GM23248 (cell line): ENCODE measurements at places on chromosomes 2 and 18. TPM values are rescaled to one million over a fixed set of nuclear protein-coding genes. Genes with fewer than 3 reads are reported as not detected.
A peak's percentile ranks its signal among the peaks of the same experiment; 100 is the strongest.

Gene ZNF514
- 5.3 and 5.6 TPM in 2 replicates for polyA plus RNA-seq

Gene CAVIN2
- 5.2 and 6.1 TPM in 2 replicates for polyA plus RNA-seq

Gene CRYBA2
- not detected in 2 replicates for polyA plus RNA-seq

Gene TUBA3E
- polyA plus RNA-seq: not detected in 2 replicates

Gene GKN1
- polyA plus RNA-seq: not detected in 2 replicates

- peak; percentile 72 for DNase-seq
Observed at GRCh38 chr2:162025121-162025911, 48.7 kb downstream of the DPP4 start.

- peak; percentile 40 for DNase-seq
Observed at GRCh38 chr2:119260646-119261492, 37.2 kb downstream of the STEAP3 start.

DNA sequence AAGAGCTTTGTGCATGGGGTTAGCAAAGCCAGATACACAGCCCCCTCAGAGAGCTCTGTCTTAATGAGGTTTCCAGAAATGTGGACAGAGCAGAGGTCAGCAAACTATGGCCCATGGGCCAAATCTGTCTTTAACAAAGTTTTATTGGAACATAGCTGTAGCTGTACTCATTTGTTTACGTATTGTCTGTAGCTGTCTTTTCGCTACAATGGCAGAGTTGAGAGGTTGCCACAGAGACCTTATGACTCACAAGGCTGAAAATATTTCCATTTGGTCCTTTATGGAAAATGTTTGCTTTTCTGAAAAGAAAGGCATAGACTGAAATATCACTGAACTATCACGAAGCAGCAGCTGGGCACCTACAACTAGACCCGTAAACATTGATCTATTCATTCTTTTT, 841.8 kb downstream of the SLC4A3 start:
- peak; percentile 52 for DNase-seq

DNA sequence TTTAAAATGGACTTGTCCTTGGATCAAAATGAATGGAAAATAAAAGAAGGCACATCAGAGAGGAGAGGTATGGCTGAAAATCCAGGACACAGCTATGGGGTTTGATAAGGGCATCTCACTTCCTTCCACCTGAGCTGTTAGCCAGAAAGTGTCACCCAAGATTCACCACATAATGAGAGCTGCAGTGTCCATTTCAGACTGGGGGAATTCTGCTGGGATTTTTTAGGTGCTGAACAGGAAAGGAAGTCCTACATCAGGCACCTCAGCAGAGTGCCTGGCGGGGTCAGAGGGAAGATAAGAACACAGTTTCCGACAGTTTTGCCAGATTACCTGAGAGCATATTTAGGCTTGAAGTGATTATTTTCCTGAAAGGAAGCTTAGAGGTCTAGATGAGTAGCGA, 187.6 kb upstream of the HNMT start:
- DNase-seq: no peak

DNA sequence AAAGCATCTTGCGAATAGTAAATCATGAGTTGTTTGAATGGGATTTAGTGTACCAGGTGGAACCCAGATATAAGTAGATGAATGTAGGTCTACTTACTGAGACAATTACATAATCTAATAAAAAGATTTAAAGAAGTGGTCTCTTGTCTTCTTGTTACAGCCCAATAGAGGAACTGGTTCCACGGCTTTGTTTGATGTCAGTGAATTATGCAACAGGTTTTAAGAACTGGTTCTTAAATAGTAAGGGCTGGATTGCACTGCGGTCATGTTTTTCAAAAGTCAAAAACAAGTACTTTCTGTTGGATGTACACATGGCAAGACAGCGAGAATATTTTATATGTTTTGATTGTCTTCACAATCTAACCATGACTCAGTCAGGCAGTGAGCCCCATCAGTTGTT, 15.4 kb upstream of the SLC9A2 start:
- DNase-seq: no peak

DNA sequence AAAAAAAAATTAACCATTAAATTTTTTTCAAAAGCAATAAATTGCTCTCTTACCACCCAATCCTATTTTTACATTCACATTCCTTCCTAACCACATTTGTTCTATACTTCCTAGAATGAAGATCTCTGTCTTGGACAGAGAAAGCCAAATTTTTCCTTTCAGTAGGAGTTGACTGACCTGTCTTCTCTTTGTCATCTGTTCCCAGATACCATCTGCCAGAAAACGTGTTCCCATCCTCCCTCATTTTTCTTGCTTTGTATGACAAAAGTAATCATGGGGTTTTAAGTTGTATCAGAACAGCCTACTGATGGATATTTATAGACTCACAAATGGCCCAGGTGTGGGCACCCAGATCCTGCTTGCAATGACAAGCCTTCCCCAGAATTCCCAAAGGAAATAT, 182.1 kb downstream of the CYP26B1 start:
- DNase-seq: no peak

DNA sequence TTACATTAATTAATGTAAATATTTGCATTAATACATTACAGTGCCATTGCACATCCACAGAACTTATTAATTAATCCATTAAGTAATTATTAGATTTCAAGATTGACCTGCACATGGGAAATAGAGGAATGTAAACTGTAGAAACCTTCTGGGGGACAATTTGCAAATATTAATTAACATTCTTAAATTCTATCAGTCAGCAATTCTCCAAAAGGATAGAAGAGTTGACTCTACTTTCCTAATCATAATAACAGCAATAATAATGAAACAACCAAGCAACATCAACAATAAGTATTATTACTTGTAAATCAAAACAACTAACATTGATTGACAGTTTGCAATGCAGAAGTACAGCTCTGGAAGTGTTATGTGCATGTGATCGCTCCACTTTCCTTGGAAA, 281.6 kb upstream of the CRIM1 start:
- DNase-seq: no peak

DNA sequence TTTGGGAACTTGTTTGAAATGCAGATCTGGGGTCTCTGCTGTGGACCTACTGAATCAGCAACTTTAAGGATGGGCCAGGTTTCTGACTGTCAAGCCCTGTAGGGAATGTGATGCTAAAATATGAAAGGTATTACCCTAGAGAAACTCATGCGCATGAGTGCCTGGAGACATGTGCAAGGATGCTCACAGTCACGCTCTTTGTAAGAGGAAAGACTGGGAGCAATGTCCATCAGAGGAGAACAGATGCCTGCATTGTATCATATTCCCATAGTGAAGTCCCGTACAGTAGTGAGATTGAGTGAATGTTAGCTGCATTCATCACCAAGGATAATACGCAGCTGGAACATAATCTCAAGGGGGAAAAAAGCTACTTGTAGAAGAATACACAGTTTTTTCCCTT, 14.1 kb downstream of the ZNF407 start:
- DNase-seq: no peak

DNA sequence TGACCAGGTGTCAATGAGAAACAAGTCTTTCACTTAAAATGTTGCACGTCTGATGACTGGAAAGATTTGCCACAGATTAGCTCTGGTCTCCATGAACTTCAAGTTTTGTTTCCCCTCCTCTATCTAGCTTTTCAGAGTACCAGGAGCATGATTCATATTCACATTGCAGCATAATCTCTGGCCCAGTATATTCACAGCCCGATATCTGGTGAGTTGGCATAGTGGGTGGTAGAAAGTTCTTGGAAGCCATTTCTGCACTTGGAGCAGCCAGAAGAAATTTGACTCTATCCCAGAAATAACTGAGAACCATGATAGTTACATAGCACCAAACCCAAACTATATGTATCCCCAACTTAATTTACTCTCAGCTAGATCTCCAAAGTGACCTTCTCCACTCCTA, 503.9 kb downstream of the PID1 start:
- DNase-seq: peak; percentile 81

- no peak for DNase-seq
Observed at GRCh38 chr2:237557633-237558015, 8.8 kb upstream of the PRLH start.

DNA sequence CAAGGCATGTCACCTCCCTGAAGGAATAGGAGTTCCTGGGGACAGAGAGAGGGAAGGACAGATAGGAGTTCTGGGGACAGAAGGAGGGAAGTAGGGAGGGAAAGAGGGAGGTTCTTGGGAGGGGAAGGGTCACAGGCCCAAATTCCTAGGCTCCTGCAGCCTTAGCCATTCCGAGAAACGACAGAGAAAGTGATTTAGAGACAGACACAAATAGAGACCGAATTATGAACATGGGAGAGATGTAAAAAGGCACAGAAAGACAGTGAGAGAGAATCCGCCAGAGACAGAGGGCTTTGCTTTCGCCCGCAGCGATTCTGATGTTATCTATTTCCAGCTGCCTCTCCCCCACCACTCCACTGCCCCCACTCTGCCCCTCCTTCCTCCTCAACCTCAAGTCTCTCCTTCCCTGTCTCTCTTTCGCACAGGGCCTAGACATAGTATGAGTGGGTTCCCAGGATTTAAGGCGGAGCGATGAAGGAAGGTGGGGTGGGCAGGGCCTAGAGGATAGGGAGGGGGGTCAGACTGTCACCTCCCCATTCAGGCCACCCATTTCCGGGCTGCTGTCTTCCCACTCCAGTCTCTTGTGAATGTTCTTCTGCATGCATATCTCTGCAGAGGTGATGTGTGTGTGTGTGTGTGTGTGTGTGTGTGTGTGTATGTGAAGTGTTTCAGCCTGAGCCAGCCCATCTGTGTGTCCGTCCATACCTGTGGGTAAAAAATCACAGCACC, 3.3 kb upstream of the WNT6 start:
- DNase-seq: no peak

GRCh38 chr2:189836644-189837043, 52.4 kb downstream of the PMS1 start:
- DNase-seq: peak; percentile 78

GRCh38 chr2:148817210-148817708, 57.8 kb upstream of the KIF5C start:
- no peak for DNase-seq
